Activated B cell treated with CpG ODN at 0.5 μM for 24 hours (primary cell): ENCODE measurements at places on chromosomes 16 and 17.

DNA sequence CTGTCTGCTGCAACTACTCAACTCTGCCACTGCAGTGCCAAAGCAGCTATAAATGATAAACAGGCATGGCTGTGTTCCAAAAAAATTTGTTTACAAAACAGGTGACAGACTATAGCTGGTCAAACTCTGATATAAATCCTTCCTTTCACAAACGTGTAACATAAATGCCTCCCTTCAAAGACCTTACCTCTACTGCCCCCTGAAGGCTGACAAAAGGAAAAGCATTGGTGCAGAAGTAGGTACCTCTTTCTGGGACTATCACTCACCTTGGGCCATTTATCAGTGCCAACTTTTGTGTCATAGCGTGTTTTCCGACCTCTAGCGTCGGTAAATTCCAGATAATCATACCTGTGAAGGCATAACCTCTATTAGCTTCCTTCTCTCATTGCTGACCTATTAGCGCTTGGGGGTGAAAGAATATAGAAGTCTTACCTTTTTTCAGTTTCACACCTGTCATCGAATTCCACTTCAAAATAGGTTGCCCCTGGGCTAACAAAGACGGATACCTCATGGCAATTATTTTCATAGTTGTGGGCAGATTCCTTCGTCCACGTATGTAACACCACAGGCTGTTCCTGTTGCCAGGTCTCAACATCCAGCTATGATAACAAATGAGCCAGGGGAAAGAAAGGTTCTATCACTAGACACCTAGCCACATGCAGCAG, 67.9 kb downstream of the ZZEF1 start:
- DNase-seq: no peak

DNA sequence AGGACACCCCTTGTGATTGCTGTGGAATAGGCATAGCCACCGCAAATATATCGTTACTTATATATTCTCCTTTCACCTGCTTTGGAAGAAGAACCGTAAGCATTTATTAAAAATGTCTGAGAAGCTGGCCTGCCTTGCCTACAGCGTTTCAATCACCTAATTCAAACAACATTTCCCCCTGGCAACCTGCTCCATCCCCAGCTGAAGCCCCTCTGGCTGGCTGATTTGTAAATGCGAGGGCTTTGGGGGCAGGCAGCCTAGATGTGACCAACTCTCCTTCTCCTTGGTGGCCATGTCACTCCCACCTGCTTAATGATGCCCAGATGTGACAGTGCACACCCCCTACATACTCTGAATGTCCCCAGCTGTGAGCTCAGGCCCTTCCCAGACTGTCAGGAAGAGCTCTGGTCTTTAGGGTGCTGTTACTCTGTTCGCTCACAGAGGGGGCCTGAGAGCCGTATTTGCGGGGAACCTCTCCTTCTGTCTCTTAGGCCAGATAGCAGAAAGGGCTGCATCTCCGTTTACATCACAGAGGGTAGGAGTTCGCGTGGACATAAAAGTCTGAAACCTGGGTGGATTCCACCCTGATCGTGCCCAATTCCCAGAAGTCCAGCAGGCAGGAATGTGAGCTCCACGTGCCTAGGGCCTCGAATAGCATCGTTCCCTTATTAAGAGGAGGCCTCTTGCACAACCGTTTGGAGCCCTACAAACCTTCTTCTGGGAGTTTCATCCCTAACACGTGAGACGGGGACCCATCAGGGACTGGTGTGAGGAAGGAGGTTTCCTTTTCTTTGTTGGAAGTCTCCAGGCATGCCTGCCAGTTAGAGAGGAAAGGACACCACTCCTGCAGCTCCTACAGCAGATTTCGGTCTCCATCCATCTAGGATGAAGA, 2.4 kb upstream of the SDK2 start:
- no peak for DNase-seq

DNA sequence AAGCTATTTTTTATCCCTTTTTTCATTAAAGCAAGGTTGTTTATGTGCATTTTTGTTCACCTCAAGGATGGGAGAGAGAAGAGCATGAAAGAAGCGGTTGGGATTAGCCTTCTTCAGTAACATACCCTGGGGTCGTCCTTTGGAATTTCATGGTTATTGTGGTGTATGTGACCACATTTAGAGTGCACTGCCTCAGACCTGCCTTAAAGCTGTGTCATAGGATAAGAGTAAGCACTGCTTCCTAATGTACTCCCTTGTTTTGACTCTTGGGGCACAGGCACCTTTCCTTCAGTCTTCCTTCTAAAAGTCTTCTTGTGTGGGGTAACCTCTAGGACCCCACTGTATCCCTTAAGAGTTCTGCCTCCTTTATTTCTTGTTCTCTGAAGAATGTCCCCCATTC, 28.9 kb downstream of the TNRC6A start:
- DNase-seq: no peak

- DNase-seq: no peak
These were observed 56.6 kb downstream of the WSCD1 start for GRCh38 chr17:6126768-6127167.

DNA sequence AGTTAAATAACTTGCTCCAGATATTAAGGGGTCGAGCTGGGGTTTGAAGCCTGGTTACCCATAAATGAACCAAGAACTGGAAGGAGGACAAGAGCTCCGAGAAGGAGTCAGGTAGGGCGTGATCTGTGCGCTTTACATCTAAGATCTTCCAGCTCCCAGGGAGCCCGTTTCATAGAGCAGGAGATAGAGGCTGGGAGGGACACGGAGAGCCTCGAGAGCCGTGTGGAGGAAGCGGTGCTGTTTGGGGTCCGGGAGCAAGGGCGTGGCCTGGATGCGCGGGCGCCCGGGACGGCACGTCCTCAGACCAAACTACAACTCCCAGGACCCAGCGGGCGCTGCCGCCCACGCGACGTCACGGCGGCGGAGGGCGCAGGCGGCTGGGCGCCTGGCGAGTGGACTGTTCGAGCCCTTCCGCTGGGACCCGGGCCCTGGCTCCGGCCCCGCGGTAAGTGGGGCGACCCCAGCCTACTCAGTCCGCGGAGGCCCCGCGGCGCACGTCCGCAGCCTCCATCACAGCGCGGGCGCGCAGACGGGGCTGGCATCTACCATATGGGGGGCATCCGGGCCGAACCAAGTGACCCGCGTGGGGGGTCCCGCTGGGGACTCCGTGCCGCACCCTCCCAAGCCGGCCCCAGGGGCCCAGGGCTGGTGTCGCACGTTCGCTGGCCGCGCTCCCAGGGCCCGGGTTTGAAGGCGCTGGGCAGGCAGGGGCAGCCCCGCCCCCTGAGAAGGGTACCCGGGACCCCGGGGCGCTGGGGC, at the start of gene BCKDK:
Gene BCKDK (plus strand): TSS at position 352 of the 759 bp plus-strand sequence. CDS start 838 bp downstream, outside the sequence.
- DNase-seq: peak; percentile 69

DNA sequence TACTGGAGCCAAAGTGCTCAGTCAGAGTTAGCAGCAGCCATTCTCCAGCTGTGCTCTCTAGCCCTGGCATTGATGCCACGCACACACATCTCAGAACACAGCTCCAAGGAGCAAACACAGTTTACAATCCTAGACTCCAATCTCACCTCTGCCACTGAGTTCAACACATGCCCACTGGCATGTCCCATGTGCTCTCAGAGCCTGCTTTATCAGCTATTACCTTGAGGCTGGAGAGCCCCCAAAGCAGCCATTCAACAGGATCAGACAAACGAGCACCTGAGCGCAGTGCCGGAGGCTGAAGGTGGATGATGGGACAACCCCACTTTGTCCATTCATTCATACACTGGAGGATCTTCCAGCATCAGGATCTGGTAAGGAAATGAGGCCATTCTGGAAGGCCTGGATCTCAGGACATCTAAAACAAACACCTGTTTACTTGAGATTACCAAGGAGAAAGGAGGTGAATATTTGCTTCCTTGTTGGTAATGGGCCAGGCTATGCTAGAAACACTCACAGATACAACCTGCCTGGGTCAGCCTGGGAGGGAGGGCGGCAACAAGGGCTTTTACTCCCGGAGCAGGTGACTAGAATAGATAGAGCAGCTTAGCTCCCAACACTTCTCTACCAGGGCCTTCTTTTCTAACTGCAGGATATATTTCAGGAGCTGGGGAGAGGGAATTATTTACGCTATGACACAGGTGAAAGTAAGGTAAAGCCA, 25.4 kb downstream of the RANBP10 start:
- DNase-seq: no peak

DNA sequence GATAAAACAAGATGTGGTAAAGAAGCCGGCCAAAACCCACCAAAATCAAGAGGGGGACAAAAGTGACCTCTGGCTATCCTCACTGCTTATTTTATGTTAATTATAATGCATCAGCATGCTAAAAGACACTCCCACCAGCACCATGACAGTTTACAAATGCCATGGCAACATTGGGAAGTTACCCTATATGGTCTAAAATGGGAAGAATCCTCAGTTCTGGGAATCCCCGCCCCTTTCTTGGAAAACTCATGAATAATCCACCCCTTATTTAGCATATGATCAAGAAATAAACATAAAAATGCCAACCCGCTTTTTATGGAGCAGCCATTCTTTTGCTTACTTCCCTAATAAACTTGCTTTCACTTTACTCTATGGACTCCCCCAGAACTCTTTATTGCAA, 25.6 kb downstream of the CMTR2 start:
- no peak for DNase-seq

GRCh38 chr17:63370696-63371095, 75.4 kb downstream of the CYB561 start:
- no peak for DNase-seq

GRCh38 chr17:82239926-82240505, 11.2 kb downstream of the SLC16A3 start:
- DNase-seq: no peak

- peak; percentile 68 for DNase-seq
These were observed at the start of gene TUBG2 for GRCh38 chr17:42659079-42659931. TSS of gene TUBG2 (plus strand) at chr17:42659284. CDS start at chr17:42659504, 220 bp downstream.

GRCh38 chr17:78707016-78707415, 75.1 kb downstream of the CYTH1 start:
- DNase-seq: no peak

DNA sequence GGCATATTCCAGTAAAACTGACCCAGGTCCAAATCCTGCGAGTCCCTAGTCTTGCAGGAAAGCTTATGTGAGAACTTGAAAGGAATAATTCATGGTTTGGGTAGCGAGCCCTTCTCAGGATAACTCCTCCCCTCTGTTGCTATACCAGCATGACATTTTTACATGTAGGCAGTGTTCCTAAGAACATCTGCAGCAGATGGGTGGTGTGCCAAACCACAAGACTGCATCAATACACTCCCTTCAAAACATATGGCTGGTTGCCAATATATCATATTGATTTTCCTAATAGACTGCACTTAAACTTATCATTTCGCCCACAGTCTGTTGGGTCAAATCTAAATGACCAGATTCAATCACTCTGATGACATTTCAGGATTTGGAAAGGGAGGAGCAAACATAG, 19.9 kb downstream of the PSME3IP1 start:
- DNase-seq: no peak

DNA sequence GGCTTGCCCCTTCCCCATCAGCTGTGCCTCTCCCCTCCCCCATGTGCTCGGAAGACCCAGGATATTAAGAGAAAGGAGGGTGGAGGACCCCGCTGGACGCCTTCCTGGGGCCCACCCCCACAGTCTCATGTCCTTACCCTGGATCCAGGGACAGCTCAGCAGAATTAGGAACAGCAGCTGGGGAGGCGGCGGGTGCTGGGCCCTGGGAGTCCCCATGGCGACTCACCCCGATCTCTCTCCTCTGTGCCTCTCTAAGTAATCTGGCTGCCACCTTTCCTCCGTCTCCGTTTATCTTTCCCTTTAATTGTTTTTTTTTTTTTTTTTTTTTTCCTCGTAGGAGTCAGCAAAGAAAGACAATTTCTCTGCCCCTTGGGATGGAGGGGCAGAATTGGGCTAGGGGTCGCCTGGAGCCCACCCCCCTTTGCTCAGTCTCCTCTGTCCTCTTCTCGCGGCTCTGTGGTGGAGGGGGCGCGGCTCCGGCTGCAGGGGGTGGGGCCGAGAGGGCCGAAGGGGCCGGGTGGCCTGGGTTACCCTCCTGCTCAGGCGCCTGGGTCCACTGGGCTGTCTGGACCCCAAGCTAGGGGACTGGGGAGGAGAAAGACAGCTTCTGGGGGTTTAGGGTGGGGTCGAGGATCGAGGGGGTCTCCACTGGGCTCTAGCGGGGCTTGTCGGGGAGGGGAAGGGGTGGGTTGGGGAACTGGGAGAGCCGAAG, 390 bp downstream of the SEZ6L2 start:
- DNase-seq: no peak

DNA sequence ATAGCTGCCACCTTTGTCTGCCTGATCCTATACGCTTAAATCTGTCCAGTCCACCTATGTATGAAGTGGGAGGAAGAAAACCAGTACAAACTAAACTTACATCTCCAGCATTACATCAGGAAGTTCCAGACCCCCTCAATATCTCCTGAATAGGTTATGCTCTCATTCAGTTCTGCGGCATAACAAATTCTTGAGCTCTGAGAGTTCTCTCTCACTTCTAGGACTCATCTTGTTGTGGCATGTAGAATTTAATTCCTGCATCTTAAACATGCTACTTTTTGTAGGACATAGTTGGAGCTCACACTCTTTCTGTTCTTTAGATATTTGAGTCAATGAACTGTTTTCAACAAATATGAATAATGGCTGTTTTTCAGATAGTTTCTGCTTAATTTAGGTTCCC, 662.5 kb downstream of the CDH11 start:
- DNase-seq: no peak

DNA sequence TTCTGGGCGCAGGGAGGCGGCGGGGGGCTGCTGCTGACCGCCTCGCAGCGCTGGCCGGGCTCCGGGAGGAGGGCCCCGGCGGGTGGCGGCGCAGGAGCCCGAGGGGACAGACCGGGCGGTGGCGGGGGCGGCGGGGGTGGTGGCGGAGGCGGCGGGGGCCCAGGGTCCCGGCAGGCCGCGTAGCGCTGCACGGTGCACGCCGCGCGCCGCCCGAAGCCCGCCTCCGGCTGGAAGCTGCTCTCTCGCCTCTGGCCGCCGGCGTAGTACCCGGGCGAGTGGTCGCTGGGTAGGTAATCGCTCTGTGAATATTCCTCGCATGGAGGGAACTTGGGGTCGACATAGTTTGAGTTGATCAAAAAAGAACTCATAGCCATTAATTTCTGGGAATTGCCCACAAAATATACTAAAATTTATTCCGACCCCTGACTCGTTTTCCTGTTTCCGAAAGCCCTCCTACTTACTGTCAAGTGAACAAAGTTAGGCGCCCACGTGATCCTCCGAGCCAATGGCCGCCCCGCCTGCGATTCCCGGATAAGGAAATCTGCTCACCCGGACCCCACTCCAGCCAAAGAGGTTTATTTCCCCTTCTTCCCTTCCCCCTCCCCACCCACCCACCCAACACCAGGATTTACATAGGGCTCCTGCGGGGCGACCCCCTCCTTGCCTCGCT, at the start of gene HOXB4:
Gene HOXB4 (minus strand): TSS at position 405 of the 670 bp plus-strand sequence. CDS start 31 bp downstream, at position 374.
- peak; percentile 42 for DNase-seq
